ENCODE measurements at places on chromosomes 2 and 18.
A peak's percentile ranks its signal among the peaks of the same experiment; 100 is the strongest.

GRCh38 chr2:32532341-32532740 is 95.5 kb upstream of the TTC27 start:
- no peak for DNase-seq

DNA sequence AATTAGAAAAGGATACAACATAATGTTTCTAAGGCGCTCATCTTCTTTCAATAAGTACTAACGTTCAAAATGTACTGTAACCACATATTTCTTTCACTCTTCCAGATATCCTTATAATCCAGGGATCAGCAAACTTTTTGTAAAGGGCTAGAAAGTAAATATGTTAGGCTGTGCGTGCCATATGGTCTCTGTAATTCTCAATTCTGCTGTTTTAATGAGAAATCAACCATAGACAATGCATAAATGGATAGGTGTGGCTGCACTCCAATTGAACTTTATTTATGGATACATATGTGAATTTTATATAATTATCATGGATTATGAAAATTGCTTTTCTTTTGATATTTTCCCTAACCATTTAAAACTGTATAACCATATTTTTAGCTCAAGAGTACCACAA is 459.4 kb downstream of the EPHA4 start:
- no peak for DNase-seq

GRCh38 chr2:85327160-85327821 is 498 bp downstream of the TGOLN2 start:
- peak; percentile 53 for DNase-seq

DNA sequence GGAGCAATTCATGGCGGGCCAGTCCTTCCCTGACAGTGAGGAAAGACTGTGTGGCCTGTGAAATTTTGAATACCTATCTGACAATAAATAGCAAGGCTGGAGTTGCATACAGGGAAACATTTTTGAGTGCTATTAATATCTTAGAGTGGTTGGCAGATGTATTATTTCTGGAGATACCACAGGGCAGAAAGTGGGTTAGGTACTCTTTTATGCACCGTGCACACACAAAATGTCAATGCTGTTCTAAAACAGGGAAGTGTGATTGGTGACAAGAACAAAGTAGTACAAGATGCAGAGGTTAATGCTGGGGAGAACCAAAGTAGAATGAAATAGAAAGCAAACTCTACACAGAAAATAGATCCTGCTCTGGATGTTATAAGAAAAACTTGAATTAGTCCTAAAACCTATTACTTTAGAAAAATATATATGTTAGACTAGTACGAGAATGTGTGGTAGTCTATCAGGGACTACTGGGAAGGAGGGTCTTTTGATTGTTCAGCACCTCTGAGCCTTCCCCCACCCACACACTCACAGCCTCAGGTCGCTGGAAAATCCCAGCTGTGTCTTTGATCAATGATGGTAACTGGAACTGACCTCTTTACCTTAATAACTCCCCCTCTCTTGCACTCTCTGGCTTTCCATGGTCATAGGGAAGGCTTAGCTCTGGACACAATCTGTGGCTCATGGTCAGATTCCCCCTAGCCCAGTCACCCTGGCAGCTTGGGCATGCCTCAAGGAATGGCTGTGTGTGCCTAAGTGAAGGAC is 58.2 kb downstream of the SERPINB8 start:
- DNase-seq, result no peak

GRCh38 chr2:117502121-117502520 is 312.4 kb upstream of the DDX18 start:
- no peak for DNase-seq

DNA sequence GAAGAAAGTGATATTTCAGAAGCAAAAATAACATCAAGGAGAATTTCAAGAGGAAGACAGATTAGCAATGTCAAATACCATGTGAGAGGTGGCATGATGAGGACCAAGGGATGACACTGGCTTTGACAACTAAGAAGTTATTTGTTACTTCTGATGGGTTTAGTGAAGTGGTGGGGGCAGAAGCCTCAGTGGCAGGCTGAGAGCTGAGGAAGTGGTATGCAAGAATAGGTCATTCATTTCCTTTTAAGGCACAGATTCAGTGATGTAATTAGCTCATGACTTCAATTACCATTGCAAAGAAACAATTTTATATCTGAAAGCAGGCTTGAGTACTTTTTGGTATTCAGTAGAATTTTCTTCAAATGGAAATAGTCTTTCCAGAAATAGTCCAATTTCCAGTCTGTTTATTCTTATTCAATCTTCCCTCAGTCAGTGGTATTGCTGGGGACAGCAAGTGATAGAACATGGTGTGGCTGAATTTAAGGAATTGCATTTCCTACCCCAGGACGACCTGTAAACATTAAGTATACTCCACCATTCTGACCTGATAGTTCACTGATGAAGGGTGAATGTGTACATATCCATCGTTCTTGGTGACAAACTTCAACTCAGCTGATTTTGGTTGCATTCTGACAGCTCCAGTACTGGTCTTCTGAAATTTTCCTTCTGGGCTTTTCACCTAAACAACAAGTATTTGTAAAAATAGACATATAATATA is 28.2 kb downstream of the GEMIN6 start:
- no peak for DNase-seq

DNA sequence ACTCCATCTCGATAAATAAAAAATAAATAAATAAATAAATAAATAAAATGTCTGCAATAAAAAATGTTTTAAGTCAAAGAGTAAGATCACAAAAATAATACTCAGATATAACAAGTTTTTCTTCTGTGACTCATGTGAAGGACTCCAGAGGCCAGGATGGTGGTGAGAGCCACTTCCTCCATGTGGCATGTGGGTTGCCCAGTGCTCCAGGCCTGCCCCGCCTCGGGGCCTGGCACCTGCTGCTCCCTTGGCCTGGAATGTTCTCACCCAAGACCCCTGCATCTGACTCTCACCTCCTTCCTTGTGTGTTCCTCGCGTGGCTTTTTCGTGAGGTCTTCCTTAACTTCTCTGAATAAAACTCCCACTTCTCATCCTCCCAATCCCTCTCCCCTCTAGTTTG is 77.4 kb upstream of the LDLRAD4 start:
- DNase-seq, result no peak

- no peak for DNase-seq
Measured at GRCh38 chr18:10518595-10519255, 7.1 kb upstream of the NAPG start.

- DNase-seq, result no peak
Measured at GRCh38 chr18:40583671-40584070, 1371.4 kb upstream of the PIK3C3 start.

- DNase-seq, result no peak
Measured at GRCh38 chr2:53181759-53182158, 585.8 kb upstream of the CHAC2 start.

DNA sequence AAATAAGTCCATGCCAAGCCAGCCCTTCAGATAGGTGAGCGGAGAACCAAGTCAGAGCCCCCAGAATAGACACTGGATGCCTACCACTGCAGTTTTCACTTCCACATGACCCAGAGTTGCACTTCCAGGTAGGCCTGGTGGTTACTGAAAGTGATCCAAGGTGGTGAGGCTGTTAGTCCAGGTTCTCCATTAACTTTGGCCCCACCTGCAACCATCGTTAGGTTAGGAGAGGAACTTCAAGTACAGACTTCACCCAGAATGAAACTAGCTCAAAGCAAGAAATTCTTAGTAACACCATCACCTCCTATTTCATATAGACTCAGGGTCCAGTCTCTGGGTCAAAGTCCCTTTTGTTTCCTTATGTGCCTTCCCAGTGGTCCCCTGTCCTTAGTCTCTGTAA is 293.1 kb upstream of the ID2 start:
- DNase-seq, result no peak

Data from T-helper 1 cell (primary cell).